IPS DF 6.9 (cell line): ENCODE measurements at places on chromosomes 7 and 10.

GRCh38 chr10:12158111-12158510, 28.6 kb downstream of the SEC61A2 start:
- no peak for DNase-seq

DNA sequence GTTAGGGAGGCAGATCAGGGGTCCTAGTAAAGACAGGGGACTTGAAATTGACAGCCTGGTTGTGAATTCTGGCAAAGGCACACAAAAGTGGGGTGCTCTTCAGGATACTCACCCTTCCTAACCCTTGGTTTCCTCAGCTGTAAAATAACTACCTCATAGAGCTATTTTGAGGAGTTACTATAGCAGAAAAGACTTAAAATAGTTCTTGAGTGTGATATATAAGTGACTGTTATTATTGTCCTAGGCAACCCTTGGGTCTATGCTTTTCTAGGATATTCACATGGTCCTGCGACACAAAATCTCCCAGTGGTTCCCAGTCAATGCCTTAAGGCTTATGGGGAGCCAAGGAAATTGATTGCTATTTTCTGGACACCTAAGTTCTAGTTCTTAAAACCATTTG, 98.1 kb upstream of the NAMPT start:
- no peak for DNase-seq

- DNase-seq, result no peak
Measured at GRCh38 chr10:71132321-71132810, 80.0 kb upstream of the UNC5B start.

GRCh38 chr10:122363722-122364463, 10.6 kb upstream of the PLEKHA1 start:
- DNase-seq, result no peak

DNA sequence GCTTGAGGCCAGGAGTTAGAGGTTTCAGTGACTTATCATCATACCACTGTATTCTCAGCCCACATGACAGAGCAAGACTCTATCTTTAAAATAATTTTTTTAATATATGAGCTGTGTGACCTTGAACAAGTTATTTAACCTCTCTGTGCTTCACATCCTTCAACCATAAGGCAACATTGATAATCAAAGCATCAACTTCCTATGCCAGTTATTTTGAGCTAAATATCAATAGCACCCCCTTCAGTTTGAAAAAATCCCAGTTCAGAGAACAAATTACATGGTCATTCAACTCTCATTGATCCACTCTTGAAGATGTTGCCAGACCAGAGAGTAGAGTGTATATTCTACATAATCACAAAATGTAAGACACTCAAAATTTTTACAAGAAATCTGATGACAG, 53.0 kb downstream of the ASNS start:
- DNase-seq, result no peak

DNA sequence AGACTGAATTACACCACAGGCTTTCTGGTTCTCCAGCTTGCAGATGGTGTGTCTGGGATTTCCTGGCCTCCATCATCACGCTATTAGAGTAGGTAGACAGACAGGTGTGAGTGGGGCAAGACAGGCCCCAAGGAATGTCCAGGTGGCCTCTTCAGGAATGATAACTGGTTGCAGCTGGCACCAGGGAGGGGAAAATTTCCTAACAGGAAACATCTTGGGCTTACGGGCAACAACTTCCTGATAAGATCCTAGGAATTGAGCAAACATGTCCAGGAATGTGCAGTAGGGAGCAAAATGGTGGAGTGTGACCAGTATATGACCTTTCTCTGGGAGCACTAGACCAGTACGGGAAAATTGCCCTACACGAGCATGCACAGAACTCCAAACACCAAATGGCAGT, 11.3 kb downstream of the XRCC2 start:
- DNase-seq, result no peak
